Right renal pelvis (tissue), 4 donors: ENCODE measurements at places on chromosomes 12 and 14.
A peak's percentile ranks its signal among the peaks of the same experiment; 100 is the strongest.

GRCh38 chr14:26403760-26404159 is 194.1 kb downstream of the NOVA1 start:
- no peak for DNase-seq

DNA sequence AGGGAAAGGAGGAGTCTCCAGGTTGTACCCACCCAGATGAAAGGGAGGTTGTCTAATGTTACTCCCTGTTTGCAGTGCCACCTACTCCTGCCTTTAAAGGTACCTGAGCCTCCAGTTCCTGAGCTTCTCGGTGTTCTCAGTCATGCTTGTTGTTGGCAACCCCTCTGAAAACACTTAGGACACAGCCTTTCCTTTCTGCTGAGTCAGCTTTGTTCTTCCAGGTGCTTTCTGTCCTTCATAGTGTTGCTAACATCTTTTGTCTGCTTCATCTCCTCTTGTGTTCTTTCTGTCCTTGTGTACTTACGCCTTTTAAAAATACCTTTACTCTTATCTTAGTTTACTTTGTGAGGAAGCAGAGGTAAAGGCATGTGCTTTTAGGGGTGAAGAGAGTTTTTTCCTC is 97.0 kb upstream of the NEDD1 start:
- DNase-seq: no peak

DNA sequence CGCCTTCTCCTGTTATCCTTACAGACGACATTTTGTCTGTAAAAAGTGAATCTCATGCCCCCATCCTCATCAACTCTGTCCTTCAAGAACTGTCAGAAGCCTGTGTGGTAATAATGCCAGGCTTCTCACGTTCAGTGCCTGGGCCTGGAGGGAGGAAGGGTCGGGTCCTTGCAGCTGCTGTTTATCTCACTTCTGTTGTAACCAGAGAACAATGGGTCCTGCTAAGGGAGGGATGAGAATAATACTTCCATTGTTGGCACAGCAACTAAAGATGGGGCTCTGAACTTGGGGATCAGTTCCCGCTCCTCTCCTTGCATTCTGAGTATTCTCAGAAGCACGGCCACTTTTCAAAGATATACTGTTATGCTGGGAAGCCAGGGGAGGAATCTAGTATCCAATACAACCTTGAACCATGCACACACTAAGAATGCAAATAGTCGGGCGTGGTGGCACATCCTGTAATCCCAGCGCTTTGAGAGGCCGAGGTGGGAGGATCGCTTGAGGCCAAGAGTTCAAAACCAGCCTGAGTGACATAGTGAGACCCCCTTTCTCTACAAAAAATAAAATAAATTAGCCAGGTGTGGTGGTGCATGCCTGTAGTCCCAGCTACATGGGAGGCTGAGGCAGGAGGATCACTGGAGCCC is 38.8 kb upstream of the NINJ2 start:
- no peak for DNase-seq

GRCh38 chr12:49020441-49020840 is 1.9 kb upstream of the PRKAG1 start:
- no peak for DNase-seq

GRCh38 chr12:111677186-111677585 is 8.6 kb downstream of the BRAP start:
- no peak for DNase-seq

GRCh38 chr14:47427629-47428028 is 247.8 kb downstream of the MDGA2 start:
- DNase-seq: no peak

DNA sequence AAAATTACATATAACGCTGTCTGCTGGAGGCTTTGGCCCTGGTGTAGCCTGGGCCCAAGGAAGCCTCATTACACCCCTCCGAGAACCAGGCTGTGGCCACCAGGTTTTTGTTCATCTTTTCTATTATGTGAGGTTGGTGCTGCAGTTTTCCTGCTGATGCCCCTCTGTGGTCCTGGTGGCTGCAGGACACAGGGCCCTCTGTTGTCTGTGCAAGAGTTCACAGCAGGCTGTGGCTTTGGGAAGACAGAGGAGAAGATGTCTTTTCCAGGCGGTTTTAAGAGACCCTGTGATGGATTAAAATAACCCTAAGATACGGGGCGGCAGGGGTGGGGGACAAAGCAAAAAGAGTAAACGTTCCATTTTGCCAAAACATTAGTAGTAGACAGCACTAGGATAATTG is 121.5 kb downstream of the ADGRD1 start:
- no peak for DNase-seq

DNA sequence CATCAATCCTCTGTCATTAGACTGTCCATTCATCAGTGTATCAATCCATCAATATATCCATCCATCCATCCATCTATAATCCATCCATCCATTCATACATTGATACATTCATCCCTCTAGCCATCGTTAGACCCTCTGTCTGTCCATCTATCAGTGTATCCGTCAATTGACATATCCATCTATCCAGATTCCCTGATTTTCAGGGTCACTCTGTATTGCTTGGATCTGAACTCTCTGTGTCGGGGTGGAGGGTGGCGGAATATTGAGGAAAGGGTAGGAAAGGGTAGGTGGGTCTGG is 17.1 kb downstream of the SDSL start:
- no peak for DNase-seq

DNA sequence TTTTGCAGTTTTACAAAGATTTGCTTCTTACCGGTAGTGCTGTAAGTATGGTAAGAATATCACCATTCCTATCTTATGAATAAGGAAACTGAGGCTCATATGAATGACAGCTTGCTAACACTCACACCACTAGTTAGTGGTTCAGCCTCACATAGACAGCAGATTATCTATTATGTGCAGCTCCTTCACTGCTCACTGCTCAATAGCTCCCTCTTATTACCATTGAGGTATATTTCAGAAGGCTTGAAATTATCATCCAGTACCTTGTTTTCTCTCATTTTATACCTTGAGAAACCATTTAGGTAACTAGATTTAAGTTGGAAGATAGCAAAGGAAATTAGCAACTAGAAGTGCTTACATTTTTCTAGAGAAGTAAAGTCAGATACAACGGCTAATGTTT is 15.5 kb downstream of the RIC8B start:
- no peak for DNase-seq

DNA sequence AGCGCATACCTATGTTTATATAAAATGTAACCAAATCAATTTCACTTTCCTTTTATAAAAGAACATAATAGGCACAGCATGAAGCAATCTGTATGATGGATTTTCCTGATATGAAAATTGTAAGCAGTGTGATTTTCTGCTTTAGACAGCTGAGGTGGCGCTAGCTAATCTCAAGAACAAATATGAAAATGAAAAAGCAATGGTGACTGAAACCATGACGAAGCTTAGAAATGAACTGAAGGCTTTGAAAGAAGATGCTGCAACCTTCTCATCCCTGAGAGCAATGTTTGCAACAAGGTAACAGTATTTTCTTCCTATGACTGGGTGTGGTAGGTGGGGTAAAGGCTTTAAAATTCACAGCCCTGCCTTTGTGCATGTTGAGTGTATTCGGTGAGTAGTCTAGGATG is 65.0 kb upstream of the FGD4 start:
- DNase-seq: no peak

DNA sequence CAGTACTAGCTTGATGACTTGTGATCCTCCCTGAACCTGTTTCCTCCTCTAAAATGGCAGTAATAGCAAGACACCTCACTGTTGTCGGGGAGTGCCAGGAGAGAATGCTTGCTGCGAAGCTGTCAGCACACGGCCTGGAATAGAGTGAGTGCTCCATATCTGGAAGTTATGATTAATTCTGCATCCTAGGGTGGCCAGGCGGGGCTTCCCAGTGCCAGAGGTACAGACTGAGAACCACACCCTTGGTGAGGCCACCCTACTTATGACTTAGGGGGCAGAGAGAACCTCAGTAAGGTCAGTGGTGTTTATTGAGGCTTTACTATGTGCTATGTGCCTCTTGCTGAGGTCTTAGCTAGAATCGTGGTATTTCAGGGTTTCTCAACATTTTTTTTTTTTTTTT is 20.1 kb downstream of the MORN3 start:
- no peak for DNase-seq

DNA sequence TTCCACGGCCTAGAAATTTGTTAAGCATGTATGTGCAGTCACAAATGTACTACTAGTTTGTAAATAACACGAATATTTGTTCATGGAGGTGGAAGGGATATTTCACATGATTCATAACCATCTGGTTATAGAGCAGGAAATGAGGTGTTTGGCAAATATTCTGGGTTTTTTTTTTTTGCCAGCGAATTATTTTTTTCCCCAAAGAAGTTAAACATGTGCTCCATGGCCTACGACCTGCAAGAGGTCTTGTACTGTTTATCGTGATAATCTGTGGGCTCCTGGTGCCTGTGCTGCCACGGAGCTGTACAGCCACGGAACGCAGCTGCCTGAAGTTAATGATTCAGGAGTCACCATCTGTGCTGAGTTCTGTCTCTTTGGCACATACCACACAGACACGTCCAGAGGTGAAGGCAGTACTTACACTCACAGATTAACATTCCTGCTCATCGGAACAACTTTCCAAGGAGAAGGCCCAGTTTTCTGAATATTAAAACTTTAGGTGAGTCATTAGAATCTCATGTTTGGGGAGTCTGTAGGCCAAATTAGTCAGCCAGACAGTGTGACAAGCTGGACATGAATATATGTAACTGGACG is 156.3 kb downstream of the TMX1 start:
- DNase-seq: no peak

DNA sequence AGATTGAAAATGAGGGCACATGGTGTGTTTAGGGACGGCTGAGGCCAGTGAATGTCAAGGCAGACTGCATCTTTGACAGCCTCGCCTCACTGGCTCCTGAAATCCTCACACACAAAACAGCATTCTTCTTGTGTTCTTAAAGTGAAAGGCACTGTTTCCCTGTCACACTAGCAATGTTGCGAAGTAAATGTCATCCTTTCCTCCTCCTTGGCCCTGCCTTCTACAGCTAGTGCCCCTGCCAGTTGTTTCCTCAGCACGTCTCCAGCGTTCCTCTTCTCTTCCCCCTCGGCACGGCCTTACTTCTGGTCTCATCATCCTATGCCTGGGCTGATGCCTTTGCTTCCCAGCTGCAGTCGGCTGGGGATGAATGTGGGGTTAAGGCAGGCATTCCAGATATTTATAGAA is 129.4 kb upstream of the DNM1L start:
- DNase-seq: no peak

- DNase-seq: no peak
Measured at GRCh38 chr12:63919756-63920155, 75.3 kb downstream of the SRGAP1 start.

DNA sequence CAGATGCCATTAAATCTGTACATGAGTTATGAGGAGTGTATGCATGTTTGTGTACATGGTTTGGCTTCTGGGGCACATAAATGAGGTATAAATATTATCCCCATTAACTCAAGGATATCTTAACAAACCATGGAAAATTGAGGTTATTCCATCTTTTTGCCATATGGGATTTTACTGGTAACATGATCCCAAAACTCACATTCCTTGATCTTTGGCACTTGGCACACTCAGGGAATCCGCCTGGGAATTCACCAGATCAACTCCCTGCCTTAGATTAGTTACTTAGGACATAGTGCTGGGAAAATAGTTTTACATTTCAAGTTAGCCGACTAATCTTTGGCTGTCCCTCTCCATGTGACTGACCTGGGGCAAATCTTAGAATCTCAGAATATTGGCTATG is 16.9 kb downstream of the CDKN1B start:
- no peak for DNase-seq

GRCh38 chr14:68312884-68313610 is 479.8 kb downstream of the ZFP36L1 start:
- no peak for DNase-seq

DNA sequence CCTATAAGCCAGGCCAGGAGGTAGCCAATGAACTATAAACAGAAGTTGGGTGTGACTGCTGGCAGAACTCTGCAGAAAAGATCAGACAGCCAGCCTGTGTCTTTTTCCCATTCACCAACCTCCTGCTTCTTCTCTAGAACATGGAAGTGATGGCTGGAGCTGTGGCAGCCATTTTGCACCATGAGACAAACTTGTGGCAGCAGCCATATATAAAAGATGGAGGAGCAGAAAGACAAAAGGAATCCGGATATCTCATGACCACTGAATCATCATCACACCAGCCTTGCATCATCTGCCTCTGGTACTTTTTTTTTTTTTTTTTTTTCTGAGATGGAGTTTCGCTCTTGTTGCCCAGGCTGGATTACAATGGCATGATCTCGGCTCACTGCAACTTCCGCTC is 8.7 kb downstream of the BEGAIN start:
- no peak for DNase-seq

DNA sequence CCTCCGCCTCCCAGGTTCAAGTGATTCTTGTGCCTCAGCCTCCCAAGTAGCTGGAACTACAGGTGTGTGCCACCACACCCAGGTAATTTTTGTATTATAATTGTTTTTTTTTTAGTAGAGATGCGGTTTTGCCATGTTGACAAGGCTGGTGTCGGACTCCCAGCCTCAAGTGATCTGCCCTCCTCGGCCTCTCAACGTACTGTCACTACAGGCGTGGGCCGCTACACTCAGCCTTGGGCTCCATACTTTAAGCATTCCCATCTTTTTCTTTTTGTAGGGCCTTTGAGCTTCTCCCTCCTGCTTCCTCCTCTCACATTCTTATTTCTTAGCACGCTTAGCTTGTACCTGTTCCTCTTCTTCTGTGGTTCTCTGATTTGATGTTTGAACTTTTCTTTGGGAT is 62.8 kb downstream of the SERPINA3 start:
- DNase-seq: no peak

- DNase-seq: no peak
Measured at GRCh38 chr14:58298477-58299400, at the start of gene ARID4A. Gene ARID4A (plus strand): TSS chr14:58298555. CDS start chr14:58299855, 1,300 bp downstream.

GRCh38 chr14:100084591-100084990 is 19.4 kb downstream of the EVL start:
- DNase-seq: no peak

GRCh38 chr12:51593539-51593938 is 2.5 kb downstream of the SCN8A start:
- DNase-seq: peak; percentile 49

DNA sequence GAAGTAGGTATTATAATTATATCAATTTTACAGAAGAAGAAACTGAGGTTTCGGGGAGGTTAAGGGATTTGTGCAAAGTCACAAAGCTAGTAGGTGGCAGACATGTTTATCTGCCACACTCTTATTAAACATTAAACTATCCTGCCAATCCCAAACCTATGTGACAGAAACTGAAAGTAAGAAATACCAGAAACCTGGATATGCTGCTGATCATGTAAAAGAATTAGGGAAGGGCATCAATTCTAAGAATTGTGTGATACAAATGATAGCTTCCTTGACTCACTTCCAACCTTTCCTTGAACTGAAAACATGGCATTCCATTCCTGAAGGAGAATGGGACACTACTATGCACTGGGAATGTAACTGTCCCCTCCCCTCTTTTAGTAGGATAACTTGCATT is 16.9 kb downstream of the TAOK3 start:
- DNase-seq: no peak

GRCh38 chr14:73168691-73169090 is 32.4 kb downstream of the PSEN1 start:
- DNase-seq: no peak

DNA sequence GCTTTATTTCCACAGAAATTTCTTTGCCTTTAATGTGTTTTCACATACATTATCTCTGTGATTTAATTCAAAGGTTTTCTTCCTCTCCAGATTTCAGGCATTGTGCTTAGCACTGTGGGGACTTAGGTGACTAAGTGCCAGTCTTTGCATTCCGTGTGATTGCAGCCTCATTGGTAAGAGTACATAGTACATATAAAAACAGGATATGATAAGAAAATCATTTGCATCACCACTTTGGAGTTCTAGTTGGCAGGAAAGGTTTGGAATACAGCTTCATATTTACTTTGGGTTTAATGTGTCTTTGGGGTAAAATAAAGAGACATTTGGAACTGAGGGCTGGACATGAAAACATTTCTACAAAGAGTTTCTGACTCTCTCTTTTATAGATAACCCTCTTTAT is 37.8 kb upstream of the C12orf75 start:
- DNase-seq: no peak

GRCh38 chr12:5433845-5434646 is 2.1 kb downstream of the NTF3 start:
- DNase-seq: no peak
